ENCODE measurements at places on chromosomes 6 and 20.

GRCh38 chr6:17099401-17100059, 2.3 kb upstream of the STMND1 start:
- no peak for DNase-seq

- no peak for DNase-seq
Measured at GRCh38 chr20:10469056-10469455, 34.0 kb downstream of the SLX4IP start.

DNA sequence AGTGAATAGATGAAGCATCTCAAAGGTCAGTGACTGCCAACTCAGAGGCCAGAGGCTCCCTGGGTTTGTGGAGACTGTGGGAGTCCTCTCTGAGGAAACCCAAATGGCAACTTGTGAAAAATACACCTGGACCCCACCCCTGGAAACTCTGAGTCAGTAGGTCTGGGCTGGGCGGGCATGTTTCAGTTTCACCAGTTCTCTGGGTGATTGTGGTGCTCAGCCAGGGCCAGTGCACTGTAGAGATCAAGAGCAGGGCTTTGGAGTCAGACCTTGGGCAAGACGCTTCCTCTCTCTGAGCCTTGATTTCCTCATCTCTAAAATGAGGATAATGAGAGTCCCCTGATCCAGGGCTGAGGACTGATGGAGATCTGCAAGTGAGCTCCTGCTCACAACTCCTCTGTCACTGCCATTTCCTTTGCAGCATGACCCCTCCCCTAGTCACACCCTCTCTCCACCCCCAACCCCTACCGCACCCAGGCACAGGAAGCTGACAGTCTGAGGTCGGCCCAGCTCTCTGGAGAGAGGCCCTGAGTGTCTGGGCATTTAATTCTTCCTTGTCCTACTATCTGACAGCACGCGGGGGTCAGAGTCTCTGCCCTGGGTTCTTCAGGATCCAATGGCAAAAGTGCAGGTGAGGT, 5.1 kb downstream of the DEF6 start:
- peak; percentile 83 for DNase-seq

GRCh38 chr20:63706852-63707557, 771 bp downstream of the ARFRP1 start:
- peak; percentile 76 for DNase-seq

- no peak for DNase-seq
Measured at GRCh38 chr6:170024940-170025339, 265.9 kb downstream of the DLL1 start.

DNA sequence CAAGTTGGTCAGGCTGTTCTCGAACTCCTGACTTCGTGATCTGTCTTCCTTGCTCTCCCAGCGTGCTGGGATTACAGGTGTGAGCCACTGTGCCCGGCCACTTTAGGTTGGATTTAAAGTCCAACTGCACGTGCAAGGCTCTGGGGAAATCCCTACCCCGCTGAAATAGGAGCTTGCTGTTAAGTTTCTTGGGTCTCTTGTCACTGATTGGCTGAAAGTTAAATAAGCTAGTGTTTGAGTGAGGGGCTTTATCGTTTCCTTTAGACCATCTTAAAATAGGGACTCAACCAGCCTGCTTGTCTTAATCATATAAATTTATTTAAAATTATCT, 11.1 kb upstream of the SERINC1 start:
- no peak for DNase-seq

DNA sequence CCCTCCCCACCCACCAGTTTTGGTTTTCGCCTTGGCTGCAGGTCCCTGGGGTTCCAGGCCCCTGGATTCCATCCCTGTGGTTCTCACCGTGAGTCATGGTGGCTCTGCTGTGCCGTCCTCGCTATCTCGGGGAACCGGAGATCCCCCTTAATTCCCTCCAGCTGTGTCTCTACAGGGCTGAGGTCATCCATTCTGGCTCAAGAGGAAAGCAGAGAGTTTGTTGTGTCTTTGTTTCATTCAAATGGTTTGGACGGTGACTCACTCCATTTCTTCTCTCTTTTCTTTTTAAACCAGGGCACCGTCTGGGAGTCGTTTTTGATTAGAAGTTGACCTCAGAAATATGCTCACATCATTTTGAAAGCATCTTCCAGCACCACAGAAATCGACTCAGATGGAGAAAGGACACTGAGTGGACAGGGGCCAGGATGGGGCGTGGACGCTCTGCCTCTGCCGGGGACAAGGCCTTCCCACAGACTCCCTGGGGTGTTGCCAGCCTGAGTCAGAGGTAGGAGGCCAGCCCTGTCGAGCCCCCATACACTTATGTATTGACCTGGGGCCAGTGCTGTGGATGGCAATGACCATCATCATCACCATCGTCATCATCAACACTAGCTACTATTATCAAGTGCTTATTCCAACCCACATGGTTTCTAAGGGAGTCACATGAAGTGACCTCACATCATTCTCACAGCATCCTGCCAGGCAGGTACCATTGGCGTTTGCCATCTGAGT, 176.2 kb downstream of the NFATC2 start:
- no peak for DNase-seq

DNA sequence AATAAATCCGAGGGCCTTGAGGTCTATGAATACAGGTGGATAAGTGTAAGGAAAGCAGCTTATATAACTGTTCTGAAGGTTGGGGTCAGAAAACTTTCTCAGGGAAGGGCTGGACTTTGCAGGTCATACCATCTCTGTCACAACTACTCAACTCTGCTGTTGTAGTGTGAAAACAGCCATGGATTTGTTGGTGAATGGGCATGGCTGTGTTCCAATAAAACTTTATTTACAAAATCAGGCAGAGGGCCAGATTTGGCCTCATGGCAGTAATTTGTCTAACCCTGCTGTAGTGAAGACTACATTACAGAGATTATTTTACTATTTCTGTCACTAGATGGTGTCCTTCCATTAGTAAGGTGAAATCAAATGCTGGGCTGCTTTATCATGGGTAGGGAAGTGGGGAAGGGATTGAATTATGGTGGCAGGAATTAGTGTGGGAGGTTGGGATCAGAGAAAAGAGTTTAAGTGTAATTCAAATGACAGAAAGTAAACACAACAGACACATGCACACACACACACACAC, 409.6 kb upstream of the CHD6 start:
- DNase-seq: no peak

GRCh38 chr6:4906293-4907276, 97.3 kb downstream of the RPP40 start:
- DNase-seq: no peak

- no peak for DNase-seq
Measured at GRCh38 chr20:35116258-35116657, 23.7 kb upstream of the TRPC4AP start.

GRCh38 chr6:106256201-106256968, 69.2 kb downstream of the ATG5 start:
- DNase-seq: no peak

All from GM13977 (cell line).